Upper lobe of left lung (tissue), 6 donors: ENCODE measurements at places on chromosomes 4 and X. TPM values are rescaled to one million over a fixed set of nuclear protein-coding genes. Genes with fewer than 3 reads are reported as not detected.

Gene ZFYVE28
- 10.8 TPM for total RNA-seq

Gene DMRTC1
- 0.29 TPM for total RNA-seq

Gene F9
- not detected for total RNA-seq

Gene SETD7
- total RNA-seq, result 44.0 TPM

Gene SSX1
- not detected for total RNA-seq

Gene PCDH10
- total RNA-seq, result 0.39 TPM

Gene FHDC1
- total RNA-seq, result 30.1 TPM

Gene DRD5
- total RNA-seq, result not detected

Gene DSPP
- total RNA-seq, result not detected

Gene FRMD7
- not detected for total RNA-seq

Gene DGAT2L6
- total RNA-seq, result not detected

Gene PNPLA4
- total RNA-seq, result 5.2 TPM

- no peak for DNase-seq
Observed at GRCh38 chr4:86895692-86896488, 3.7 kb upstream of the C4orf36 start.

DNA sequence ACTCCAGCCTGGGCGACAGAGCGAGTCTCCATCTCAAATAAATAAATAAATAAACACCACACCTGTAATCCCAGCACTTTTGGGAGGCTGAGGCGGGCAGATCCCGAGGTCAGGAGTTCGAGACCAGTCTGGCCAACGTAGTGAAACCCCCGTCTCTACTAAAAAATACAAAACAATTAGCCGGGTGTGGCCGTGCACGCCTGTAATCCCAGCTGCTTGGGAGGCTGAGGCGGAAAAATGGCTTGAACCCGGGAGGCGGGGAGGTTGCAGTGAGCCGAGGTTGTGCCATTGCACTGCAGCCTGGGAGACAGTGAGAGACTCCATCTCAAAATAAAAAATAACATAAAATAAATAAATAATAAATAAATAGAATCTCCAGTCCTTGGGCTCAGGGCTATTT is 185.8 kb downstream of the SHOX start:
- no peak for DNase-seq

DNA sequence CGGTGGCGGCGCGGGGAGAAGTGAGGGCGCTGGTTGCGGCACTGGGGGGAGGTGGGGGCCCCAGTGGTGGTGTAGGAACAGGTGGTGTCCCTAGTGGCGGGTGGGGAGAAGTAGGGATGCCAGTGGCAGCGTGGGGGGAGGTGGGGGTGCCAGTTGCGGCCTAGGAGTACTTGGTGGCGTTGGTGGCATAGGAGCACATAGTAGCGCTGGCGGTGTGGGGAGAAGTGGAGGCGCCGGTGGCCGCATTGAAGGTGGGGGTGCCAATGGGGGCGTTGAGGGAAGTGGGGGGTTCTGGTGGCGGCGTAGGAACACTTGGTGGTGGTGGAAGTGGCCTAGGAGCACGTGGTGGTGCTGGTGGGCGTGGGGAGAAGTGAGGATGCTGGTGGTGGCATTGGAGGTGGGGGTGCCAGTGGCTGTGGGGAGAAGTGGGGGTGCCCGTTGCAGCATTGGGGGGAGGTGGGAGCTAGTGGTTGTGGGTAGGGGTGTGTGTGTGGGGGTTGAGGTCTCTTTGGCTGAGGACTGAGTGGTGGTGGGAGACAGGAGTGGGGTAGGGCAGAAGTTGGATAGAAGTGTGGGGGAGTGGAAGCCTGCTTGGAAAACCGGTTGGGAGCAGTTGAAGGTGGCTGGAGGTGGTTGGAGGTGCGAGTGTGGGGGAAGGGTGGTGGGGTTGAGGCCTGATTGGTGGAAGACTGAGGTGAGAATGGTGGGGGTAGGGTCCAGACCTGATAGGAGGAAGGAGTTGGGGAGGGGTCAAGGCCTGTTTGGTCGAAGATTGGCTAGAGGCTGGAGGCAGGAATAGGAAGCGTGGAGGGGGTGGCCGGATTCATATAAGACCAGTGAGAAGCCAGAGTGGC is 1.1 kb downstream of the GCNA start:
- peak; percentile 46 for DNase-seq

DNA sequence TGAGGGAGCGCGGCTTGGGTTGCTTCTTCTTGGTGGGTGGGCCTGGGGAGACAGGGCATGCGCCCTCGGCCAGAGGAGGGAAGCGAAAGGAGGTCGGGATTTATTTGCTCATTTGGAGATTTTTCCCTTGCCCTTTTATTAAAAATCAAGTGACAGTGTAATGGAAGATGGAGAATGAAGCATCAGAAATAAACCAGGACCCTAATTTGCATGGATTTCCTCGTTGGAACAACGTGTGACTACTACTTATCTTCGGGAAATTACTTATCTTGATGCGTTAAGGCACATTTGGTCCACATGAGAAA is 709 bp upstream of the CLOCK start:
- DNase-seq, result no peak

DNA sequence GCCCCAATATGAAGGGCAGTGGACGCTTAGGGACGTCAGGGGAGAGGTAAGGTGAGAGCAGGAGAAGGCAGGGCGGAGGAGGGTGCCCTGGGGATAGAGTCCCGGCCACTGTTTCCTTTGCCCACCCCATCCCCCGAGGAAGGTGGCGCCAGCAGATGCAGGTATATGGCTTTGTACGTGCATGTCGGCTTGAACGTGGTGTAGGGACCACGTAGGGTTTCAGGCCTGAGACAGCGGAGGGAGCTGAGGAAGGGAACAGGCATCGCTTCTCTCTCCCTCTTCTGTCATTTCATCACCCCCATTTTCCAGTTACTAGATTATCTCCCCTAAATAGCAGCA is 97.9 kb downstream of the PHKA2 start:
- DNase-seq, result no peak

DNA sequence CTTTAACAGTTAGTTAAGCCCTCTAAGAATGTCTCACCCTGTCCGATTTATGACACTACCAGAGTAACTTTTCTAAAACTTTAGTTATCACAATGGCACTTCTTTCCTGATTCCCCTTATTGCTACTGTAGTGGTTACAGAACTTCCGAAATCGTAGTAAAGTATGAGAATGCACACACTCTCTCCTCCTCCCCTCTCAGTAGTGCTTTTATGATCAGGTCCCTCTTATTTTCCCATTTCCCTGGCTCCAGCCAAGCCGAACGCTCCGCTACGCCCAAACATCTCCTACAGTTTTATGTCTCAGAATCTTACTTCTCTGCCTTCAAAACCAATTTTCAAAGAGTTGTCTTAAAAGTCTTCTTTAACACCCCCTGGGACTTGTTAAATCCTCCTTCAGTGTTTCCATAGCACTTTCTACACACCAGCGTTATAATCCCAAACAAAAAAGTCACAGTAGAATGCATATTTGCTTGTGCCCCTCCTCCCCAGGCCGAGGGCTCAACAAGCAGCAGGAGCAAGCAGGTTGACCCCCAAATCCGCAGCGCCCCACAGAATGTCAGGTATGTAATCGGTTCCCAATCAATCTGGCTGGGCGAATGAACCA is 671 bp downstream of the HPF1 start:
- no peak for DNase-seq

DNA sequence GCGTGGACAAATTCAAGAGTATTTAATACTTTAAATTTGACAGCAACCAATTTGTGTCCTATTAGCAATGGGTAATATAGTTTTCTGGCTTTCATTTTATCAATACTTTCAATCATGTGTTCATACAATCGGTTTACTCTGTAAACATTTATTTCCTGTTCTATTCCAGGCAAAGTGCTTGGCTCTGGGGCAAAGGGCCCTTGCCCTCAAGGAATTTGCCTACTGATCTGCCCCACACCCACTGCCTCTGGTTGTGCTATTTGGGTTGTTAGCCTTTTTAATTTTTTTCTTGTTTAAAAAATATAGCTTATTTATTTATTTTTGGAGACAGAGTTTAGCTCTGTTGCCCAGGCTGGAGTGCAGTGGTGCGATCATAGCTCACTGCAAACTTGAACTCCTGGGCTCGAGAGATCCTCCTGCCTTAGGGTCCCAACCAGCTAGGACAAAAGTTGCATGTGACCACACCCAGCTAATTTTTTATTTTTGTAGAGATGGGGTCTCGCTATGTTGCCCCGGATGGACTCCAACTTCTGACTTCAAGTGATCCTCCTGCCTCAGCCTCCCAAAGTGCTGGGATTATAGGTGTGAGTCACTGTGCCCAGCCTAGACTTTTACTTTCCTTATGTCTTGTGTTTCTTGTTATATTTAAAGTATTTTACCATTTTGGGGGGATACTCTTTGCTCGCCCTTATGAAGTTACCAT is 30.7 kb upstream of the CBR4 start:
- no peak for DNase-seq

DNA sequence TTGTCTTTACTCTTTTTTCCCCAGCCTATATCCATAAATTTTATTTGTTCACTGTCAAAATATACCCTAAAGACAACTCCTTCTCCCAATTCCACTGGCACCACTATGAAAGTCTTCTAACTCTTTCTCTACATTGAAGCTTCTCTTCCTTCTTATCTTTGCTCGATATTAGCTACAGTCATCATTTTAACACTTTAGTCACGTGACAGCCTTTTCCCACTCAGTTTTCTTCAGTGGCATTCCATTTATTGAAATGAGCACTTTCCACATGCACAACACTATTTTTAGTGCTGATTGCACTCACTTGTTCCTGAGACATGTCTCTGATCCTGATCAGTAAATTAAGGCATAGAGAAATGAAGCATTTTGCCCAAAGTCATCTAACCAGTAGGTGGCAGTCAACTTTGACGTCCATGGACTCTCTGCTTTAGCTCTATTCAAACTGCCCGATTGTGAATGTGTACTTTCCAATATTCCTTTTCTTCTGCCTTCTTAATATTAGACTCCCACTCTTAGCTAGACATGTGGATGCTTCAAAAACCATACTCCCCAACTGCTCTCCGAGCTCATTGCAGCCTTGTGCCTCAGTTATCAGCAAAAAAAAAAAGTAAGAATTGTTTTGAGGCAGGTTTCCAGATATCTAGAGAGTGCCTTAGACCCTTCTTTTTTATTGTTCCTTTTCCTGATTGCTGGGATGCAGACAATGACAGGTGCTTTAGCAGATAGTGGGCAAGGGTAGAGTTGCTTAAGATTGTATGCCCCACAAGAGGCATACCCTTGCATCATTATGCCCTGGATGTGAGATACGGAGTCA is 394.4 kb upstream of the ADGRL3 start:
- DNase-seq, result no peak

GRCh38 chr4:80587871-80588385 is 252.4 kb downstream of the CFAP299 start:
- DNase-seq, result no peak

GRCh38 chr4:70505151-70505748 is 13.1 kb upstream of the AMTN start:
- peak; percentile 36 for DNase-seq

- no peak for DNase-seq
Observed at GRCh38 chrX:84729809-84730208, 227.6 kb upstream of the HDX start.

- DNase-seq, result peak; percentile 51
Observed at GRCh38 chr4:15649914-15650545, 5.1 kb downstream of the FBXL5 start.

- no peak for DNase-seq
Observed at GRCh38 chrX:9338986-9339385, 125.9 kb upstream of the TBL1X start.

DNA sequence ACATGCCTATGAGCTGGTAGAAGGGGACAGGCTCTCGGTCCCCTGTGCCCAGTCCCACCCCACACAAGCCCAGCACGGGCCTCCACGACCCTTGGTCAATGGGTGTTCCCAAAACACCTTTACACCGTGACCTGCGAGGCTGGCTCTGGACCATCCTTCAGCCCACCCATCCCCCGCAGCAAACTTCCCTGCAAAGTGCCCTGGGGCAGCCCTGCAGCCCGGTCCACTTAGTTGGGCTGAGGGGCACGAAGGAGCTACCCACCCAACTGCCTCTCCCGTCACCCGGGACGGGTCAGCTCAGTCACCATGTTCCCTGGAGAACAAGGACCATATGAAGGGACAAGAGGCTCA is 23.4 kb downstream of the WDR1 start:
- DNase-seq, result no peak

DNA sequence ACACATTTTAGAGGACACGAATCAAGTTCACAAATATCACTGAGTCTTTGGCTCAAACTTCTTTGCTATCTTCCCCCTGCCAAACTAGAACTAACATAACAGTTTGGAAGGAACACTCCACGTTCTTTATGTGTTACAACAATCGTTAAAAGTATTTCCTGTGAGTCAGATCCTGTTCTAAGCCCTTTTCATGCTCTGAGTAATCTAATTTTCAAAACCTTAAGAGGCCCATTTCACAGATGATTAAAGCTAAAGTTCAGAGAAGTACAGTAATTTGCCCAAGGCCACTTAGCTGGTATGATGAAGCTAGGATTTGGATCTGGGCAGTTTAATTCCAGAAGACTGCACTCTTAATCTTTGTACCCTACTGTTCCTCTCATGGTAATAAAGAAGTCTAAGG is 854.4 kb upstream of the INTU start:
- no peak for DNase-seq

- no peak for DNase-seq
Observed at GRCh38 chr4:13331827-13332226, 152.3 kb downstream of the RAB28 start.
